ENCODE measurements at places on chromosomes 1 and 21.

GRCh38 chr1:45493116-45493697, 2.2 kb upstream of the TESK2 start:
- DNase-seq: no peak

DNA sequence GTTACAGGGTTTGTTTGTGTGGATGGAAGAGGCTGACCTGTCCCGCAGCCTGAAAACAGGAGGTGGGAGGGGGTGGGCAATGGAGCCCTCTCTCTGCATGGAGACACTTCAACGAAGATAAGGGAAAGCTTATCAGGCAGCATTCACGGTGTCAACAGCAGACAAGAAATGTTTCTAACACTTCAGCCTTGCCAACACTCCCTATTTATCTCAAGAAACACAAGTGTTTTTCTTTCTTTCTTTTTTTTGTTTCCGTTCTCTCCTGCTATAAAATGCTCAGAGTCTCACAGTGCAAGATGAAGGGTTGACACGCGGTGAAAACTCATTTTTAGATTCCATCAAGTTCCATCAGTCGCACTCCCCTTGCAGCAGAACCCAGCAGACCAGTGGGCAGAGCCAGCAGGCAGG, 594.4 kb downstream of the MATN1 start:
- no peak for DNase-seq

DNA sequence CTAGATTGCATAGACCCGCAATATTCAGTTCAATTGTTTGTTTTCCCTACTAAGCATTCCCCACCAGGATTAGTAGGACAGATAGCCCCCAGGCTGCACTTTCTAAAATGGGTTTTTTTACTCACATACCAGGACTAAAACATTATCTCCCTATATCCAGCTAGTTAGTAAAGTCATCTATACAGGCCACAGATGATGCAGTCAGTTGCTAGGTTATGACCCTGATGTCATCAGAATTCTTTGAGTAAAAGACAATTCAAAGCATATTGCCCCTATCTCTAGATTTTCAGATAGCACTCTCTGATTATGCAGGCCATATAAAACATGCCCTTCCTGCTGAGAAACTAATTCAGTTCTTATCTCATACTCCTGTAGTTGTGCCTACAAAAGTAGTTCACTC, 203.6 kb downstream of the LBR start:
- DNase-seq: no peak

- DNase-seq: no peak
Measured at GRCh38 chr21:41895643-41896493, 16.7 kb upstream of the PRDM15 start.

DNA sequence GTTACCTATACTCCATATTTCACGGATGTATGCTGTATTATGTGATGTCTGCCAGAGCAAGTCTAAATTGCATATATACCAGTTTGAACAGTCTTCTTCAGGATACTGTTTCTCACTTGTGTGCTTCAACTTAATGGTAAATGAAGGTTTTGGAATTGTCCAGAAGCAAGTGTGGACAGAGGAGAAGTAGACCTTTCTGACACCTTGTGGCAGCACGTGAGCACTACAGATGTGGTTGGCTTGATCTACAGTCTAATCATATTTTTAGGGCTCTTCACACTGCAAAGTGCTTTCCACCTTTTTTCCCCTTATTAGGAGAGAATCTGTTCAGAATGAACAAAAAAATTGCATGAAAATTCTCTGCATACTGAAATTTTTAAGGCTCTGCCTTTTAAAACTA, 10.9 kb downstream of the MORC3 start:
- no peak for DNase-seq

DNA sequence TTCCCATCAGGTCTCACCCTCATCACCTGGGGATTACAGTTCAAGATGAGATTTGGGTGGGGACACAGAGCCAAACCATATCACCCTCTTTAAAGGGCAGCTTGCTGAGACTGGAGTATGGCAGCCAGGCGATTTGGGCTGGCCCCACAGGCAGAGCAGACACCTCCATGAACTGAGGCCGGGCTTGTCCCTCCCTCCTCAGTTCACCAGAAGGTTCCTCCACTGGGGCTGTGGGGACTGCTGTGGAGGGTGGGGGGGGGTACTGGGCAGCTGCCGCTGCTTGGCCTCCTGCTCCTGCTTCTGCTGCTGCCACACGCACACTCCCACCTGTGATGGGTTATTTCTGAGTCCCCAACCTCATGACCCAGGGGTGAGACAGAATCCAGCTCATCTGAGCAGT, 53.9 kb upstream of the PDE9A start:
- no peak for DNase-seq
